ENCODE measurements at places on chromosomes 1 and 21.
A peak's percentile ranks its signal among the peaks of the same experiment; 100 is the strongest.

DNA sequence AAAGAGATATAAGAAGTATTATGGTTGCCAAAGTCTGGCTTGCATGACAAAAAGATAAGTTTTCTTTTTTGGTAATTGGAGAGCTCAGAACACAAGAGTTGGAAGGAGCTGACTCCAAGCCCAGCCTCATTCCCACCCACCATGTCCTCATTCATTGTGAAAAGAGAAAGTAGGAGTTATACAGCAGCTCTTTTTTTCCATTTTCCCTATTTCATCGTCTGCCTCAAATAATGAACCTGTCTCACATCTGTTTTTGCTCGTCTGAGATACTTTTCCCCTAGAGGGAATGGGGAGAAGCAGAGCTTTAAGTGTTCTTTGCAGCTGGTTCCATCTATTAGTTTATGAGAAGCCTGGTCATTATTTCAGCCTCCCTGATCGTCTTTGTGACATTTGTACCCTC is 34.7 kb downstream of the AGT start:
- no peak for DNase-seq

DNA sequence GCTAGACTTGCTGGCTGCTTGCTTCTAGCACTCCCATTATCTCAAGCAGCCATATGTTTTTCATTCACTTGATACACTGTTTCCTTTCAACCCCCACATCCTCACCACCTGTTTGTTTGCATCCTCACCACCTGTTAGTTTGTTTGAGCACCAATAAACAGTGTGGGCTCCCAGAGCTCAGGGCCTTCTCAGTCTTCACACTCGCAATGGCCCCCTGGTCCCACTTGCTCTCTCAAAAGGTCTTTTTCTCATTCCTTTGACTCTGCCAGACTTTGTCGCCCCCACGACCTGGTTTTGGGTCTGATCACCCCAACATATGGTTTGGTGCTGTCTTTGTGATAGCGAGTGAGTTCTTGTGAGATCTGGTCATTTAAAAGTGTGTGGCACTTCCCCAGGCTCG is 6.2 kb upstream of the PADI4 start:
- DNase-seq = no peak

- DNase-seq = no peak
Measured at GRCh38 chr1:30747033-30748008, 10.3 kb downstream of the LAPTM5 start.

DNA sequence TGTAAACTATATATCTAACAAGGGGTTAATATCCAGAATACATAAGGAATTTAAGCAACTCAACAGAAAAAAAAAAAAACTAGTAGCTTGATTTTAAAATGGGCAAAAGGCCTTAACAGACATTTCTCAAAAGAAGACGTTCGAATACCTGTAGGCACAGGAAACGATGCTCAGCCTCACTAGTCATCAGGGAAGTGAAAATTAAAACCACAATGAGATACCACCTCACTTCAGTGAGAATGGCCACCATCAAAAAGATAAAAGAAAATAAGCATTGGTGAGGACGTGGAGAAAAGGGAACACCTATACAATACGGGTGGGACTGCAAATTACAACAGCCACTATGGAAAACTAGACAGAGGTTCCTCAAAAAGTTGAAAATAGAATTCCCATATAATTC is 37.3 kb downstream of the NPHP4 start:
- no peak for DNase-seq

- no peak for DNase-seq
Measured at GRCh38 chr1:89669441-89669840, 36.5 kb downstream of the LRRC8C start.

- no peak for DNase-seq
Measured at GRCh38 chr1:7501084-7501491, 270.0 kb upstream of the VAMP3 start.

DNA sequence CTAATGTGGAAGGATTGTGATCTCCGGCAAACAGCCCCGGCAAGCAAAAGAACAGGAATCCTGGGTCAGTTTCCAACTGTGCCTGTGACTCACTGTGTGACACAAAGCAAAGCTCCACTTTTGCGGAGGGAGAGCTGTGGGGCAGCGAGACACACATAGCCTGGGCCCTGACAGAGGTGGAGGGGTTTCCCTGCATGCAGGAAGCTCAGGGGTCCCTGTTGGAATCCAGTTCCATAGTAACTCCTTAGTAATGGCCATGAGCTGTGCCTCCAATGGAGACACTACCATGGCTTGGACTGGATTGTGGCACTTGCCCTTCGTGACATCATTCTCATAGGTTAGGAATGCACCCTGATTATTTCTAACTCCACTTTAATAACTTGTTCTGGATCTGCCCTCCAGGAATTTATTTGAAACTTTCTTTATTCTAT is 47.0 kb upstream of the ATF3 start:
- no peak for DNase-seq

GRCh38 chr1:171801487-171801891 is 20.0 kb downstream of the METTL13 start:
- DNase-seq = peak; percentile 55

DNA sequence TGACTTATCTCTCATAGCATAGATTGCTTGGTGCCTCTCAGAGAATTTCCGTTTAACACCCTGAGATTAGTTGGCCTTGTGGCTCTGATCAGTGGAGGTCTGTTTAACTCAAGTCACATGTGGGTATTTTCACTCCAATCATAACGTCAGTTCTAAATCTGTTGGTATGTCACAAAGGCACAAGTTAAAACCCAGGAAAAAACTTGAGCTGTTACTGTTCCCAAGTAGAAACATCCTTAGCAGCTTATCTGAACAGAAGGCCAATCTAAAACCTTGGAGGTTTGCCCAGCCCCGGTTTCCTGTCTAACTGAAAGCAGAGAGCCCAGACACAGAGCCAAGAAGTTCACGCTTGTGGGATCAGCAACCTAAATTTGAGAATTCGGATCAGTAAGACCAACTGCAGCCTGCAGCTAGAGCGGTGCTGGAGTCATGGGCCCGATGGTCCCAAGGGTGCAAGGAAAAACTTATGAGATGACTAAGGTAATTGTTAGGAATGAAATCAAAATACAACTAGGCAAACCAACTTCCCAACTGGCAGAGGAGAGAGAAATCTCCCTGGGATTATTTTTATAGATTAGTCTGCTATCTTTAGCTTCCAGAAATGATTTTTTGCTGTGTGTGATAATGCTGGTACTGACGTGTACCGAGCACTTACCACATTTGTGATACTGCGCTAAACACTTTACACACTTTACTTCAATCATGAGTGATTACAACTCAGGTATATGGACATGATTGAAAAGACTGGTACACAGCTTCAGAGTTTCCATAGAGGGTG is 90.2 kb upstream of the C1orf21 start:
- no peak for DNase-seq

- no peak for DNase-seq
Measured at GRCh38 chr1:175865041-175865766, 121.8 kb upstream of the TNR start.

- no peak for DNase-seq
Measured at GRCh38 chr1:159940006-159940620, 5.3 kb downstream of the IGSF9 start.

All from caudate nucleus (tissue), 63 donors.